ENCODE measurements at places on chromosomes 12 and 14.

DNA sequence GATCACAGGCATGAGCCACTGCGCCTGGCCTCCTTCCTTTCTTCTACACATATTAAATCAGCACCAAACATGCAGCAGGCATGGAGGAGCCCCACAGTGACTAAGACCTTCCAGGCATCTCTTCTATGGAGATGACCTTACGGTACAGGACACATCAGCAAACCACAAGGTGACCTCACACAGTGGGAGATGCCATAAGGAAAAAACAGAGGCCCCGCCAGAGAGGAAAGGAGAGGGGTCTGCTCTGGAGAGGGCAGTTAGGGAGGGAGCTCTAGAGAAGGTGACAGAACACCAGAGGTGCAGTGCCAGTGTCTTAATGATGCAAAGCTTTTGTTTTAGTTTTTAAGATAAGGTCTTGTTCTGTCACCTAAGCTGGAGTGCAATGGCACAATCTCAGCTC is 81.1 kb upstream of the ESRRB start:
- no peak for DNase-seq

DNA sequence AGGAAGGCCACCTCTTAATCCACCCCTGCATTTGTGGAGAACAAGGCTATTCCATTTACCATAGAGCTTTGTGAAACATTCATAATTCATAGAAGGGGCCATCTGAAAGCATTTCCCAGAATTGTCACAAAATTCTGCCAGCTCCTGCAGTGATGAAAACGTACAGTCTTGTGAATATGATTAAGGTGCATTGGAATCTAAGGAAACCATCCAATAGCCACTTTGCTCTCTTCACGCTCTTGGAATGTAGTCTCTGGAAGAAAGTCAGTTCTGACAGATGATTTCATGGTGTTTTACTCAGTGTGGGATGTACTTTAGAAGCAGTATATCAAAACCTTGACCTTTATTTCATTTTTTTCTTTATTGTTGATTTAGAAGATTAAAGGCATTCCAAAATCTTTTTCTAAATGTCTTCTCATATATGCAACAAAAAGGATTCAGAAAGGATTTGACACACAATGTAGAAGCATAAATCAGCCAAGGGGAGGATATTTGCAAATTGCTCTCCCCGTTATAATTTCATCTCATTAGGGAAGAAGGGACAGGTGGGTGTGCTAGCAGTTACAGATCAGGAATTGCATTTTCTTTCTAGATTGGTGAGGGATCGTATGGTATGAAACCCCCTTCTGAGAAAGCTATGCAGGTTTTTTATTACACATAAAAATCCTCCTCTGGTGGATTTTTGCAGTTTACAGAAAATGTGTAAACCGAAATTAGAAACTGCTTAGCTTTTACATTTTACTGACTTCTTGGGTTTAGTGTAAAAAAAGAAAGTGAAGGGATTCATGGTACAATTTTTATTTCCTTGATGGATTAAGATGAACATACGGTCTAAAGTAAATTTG is 390.2 kb downstream of the LRIG3 start:
- DNase-seq = no peak

DNA sequence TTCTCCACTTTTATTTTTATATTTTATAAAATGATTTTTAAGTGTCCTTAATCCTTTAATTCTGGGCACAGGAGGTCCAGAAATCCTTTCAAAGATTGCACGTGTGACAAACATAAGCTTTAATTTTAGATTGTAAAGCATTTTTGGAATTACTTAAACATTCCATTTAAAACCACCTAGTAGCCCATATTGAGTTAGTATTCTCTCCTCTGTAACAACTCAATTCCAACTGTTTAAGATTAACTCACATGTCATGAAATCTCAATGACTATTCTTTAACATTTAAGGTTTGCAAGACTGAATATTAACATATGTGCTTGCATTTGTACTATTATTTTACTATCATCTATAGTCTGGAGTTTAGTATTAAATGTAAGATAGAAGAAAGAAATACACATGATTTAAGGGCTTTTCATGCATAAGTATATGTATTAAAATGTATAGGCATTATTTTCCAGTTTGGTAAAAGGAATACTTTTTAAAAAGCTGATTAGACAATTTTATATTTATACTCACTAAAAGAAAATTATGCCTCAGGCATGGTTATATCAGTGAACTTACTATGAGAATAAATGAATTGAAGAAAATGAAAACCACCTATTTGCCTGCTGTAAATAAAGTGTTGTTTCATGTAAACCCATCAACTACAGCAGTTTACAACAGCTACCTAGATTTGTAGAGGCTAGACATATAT is 776.9 kb downstream of the SLC6A15 start:
- no peak for DNase-seq

GRCh38 chr14:64246688-64247087 is 47.5 kb downstream of the ESR2 start:
- no peak for DNase-seq

DNA sequence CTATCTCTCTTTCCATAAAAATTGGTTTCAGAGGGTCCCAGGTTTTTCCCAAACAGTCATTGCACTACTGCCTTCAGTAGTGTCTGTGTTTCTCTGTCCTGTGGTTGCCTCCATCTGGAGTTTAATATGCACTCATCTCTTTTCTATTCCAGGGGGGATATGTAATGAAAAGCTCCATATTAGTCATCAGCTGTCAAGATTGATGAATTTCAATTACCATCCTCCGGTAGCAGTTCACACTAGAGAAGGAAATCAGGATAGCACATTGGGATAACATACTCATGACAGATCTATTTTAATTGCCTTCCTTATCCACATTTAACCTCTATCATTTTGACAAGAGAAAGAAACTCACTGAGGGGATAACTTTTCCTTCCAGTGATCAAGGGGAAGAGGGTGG is 589.0 kb upstream of the SEL1L start:
- DNase-seq = no peak

Measured in Right ventricle myocardium inferior (tissue), 1 donor.